ENCODE measurements at places on chromosomes 2 and 18. TPM values are rescaled to one million over a fixed set of nuclear protein-coding genes. Genes with fewer than 3 reads are reported as not detected.

GRCh38 chr2:49988276-49988675, 834.0 kb upstream of the FSHR start:
- DNase-seq: no peak

DNA sequence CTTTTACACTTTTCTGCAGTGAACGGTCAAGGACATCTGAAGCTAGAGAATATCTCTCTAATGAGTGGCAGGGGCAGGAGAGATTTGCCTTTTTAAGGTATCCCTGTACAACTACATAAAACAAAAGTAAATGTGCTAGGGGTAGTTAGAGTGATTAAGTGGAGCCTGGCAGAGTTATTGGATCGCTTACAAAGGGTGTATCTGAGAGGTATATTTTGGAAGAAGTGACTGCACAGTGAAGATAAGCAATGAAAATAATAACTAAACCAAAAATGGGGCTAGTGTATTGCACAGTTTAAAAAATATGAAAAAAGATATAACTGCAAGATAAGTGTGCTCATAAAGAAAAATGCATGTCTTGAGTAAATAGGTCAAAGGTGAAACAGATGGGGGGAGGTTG, 193.5 kb upstream of the EPC2 start:
- no peak for DNase-seq

DNA sequence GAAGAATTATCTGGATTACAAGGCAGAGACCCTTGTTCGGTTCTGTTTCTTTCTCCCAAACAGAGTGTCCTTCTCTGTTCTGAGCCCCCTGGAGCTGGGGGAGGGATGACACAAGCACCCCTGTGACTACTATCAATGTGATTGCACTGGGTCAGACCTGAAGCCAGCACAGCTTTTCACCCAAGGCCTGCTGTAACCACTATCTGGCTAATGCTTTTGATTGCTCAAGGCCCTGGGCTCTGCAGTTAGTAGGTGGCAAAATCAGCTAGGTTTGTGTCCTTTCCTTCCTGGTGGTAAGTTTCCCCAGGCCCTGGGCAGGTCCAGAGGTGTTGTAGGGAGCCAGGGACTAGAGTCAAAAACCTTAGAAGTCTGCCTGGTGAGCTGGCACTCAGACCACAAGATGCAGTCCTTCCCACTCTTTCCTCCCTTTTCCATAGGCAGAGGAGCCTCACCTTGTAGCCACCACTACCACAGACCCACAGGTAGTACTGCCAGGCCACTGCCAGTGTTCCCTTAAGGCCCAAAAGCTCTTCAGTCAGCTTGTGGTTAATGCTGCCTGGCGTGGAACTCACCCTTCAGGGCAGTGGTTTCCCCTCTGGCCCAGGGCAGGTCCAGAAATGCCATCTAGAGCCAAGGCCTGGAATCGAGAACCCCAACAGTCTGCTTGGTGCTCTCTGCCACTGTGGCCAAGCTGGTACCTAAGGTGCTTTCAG, 83.0 kb downstream of the FAM117B start:
- no peak for DNase-seq

GRCh38 chr2:1226766-1227165, 186.5 kb upstream of the TPO start:
- no peak for DNase-seq

DNA sequence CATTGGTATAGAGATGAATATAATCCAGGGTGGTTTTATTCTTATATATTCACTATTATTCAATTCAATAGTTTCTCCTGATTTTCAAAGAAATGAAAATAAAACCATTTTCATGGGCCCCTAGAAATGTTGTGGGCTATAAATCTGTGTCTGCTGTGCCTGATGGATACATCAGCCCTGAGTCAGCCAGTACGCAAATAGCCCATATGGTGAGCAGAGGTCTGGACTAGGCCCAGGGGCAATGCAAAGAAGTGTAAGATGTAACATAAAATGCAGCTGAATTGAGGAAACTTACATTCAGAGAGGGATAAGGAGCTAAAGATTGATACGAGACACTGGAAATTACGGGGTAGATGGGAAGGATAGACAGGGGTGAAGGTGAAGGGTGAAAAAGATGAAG, 122.5 kb downstream of the MAIP1 start:
- peak; percentile 88 for DNase-seq

DNA sequence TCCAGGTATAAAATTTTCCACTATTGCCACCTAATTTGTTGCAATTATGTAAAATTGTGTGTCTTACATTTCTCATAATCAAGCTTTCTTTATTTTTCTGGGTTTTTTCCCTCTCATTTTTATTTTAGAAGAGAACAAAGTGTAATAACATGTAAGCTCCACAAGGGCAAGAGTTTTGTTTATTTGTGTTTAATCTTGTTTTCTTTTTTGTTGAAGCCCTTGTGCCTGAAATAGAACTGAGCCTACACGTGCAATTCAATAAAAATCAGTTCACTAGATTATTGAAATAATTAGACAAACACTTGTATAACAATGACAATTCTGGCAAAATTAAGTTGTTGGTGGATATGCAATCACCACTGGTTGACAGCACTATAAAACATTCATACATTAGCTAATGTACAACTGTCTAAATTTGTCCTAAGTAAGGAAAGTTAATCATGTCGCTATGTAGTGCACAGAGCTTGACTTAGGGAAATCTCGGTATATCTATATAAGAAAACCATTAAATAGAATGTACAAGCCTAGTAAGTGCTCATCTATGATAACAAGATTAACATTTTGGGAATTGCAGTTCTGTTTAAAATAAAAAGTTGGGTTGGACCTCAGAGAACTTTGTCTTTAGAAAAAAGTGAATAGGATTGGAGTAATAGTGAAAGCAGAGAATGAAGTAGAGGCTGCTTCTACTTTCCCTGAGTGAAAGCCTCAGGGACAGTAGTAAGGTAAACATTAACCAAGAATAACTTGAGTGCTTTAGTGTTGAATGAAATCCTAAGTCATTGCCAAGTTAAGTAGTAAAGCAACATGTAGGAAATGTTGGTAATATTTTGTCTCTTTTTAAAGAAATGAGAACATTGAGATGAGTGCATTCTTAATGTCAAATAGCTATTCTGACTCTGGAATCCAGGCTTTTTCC, 37.4 kb upstream of the NOL4 start:
- DNase-seq: no peak

The FAM237A gene
- total RNA-seq: not detected

Data from IMR-90 (cell line).